Thymus (tissue), 14 donors: ENCODE measurements at places on chromosomes 5 and 9.

DNA sequence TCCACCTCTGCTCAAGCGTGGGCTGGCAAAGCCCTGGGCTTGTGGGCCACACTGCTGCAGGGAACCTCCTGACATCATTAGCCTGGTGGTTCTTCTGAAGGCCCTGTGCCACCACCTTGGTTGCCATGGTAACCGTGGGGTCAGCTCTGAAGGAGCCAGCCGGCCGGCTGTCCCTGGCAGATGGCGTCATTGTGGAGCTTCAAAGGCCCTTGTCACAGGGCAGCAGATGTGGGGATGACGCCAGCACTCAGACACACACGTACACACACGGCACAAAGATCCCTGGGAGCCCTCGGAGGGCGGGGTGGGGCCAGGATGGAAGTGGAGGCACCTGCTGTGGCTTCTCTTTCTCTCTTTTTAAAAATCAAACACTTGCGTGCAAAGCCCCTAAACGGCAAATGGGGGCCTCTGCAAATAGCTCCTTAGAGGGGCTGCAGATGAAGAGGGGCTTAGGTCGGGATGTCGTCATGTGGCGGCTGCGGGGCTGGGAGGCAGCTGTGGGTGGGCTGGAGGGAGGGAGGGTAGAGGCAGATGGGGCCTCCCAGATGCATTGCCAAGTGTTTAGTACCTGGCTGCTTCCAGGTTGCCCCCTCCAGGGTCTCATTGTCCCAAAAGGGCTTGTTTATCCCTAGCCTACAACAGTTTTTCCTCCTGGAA is 19.5 kb upstream of the RPL26L1 start:
- no peak for DNase-seq

DNA sequence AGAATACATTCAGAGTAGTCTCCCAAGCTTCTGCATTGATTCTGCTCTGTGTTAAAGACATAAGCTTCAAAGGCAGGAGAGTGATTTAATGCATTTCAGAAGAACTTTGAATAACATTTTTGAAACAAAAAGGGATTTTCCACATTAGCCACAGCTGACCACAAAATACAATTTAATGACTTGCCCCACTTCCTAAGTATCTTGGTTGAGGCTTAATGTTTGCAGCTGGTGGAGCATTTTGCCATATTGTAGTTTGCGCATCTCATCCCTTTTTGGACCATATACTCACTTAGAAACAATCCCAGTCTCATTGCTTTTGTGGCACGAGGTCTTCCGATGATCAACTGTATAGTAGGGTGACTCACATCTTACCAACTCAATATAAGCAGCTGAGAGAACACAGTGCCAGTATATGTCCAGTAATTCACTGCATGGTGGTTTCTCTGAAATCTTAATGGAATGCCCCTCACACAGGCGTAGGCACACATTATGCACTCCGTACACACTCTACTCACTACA is 455.8 kb upstream of the PTGER4 start:
- DNase-seq = no peak

DNA sequence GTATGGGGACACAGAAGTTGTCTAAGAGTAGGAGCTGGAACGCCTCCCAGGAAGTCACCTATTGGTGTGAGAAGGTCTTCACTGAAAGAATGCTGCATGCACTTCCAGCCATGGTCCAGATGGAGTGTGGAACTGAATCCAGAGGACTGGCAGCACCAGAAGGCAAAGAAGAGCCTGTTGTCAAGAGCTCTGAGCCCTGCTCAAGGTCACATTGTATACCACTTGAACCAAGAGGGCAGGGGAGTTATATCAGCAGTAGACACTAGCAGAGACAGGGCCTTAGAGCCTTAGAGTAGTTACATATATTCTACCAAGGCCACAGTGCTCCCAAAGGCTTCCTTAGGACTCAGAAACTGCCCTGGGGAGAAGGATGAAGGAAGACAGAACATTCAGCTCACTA is 130.8 kb upstream of the POC5 start:
- no peak for DNase-seq

- no peak for DNase-seq
These were observed 6.8 kb upstream of the CEP120 start for GRCh38 chr5:123429993-123430392.

DNA sequence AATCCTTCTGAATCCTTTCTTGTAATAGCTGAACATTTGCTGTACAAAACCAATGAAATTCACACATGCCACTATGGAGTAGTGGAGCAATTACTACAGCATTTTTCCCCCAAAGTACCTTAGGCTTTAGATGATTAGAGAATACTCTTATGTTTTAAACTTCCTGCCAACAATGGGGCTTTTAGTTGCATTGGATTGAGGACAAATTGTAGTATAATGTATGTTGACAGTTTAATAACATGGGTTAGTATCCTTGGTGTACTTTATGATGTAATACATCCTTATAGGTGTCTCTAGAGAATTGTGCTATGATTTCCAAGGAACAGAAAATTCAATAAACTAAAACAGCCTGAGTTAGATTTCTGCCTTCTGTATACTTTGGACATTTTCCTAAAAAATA is 422.7 kb upstream of the GRAMD2B start:
- no peak for DNase-seq

DNA sequence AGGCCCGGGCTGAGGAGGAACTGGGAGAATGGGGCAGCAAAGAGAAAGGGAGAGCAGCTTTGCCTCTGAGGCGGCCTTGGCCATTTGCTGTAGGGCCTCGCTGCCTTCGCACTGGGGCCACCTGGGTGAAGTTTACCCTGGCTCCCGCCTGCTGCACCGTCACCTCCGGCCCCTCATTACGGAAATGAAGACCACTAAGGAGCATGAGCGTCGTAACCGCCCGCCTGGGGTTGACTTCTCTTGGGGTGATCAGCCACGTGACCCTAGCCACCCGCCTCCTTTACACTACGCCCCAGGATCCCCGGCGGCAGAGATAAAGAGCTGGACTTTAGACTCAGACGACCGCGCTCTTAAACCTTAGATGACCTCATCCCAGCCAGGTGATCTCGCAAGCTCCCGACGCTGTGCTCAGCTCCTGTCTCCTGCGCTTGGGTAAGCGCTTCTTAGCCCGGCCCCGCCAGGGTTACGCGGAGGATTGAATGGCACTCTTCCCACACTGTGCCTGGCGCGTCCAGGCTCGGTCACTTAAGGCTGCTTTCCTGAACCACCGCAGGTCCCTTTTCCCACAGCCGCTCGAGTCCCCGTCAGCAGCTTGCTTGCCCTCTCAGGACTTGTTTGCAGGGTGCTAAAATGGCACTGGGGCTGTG is 107.9 kb upstream of the LARP1 start:
- no peak for DNase-seq

DNA sequence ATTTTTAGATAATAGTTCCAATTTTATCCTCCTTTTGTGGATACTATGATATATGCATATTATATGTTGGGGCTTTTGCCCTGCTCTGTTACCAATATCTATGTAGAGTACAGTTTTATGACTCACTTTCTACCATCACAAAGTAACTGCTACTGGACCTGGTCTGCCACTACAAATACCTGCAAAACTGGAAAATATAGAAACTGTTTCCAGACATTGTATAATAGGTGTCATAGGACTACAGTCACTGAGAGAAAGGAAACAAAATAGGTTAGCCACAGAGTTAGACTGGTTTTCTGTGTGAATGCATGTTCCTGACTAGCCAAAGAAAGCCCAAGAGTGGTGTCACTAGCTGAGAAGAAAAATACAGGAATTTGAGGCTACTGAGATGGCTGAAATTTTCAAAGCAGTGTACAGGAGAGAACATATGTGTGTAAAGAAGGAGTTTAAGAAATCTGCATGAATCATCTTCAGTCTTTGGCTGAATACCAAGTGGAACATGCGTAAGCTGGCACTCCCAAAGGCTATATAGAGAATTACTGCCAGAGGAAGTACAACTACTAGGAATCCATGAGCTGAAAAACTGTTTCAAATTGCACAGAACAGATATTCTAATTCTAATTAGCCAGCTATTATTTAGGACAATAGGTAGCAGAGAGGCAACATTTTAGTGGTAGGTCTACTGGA is 29.0 kb upstream of the FAM174A start:
- DNase-seq = no peak

DNA sequence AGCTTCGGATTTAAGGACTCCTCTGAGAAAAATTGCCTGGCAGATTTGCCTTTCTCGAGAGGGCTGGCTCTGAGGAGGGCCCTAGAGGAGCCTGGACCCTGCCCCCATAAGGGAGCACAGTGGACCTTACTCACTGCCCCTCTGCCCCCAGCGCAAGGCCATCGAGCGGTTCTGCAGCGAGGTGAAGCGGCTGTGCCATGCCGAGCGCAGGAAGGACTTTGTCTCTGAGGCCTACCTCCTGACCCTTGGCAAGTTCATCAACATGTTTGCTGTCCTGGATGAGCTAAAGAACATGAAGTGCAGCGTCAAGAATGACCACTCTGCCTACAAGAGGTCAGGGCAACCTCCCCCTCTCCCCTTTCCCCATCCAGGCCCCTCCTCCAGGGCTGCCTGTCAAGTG is 34.6 kb downstream of the CYFIP2 start:
- DNase-seq = no peak

GRCh38 chr5:132776131-132776937 is 705 bp downstream of the SEPTIN8 start:
- DNase-seq = no peak

DNA sequence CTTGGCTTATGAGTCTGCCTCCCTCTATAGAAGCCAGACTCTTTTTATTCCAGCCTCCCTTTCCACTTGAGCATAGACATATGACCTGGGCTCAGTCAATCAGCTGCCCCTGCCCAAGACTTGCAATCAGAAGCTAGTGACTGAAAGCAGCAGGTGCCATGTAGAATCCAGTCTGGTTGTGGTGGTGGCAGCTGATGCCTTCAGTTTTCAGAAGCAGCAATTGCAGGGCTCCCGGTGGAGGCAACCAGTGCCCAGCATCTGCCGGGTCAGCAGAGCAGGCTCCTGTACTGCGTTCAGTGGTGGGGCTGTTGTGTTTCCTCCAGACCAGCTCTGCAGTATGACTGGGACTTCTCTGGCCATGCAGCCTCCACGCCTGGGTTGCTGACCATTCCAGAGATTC is 53.9 kb upstream of the PALM2AKAP2 start:
- DNase-seq = no peak

DNA sequence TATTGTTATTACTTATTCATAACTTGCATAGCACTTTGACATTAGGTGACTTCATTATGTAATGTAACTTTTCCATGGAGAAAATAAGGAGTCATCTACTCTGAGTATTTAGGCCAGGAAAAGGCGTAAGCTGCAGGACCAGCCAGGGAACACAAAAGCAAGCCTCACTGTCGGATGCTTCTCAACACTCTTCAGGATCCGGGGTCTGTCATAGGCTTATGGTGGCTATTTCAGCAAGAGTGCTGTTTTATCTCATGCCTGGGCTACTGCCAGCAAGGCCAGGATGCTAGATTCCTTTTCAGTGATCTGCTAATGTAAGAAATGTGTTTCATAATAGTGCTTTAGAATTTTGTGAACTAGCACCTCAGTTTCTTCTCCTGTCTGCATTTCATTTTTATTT is 162.4 kb downstream of the CHSY3 start:
- no peak for DNase-seq

DNA sequence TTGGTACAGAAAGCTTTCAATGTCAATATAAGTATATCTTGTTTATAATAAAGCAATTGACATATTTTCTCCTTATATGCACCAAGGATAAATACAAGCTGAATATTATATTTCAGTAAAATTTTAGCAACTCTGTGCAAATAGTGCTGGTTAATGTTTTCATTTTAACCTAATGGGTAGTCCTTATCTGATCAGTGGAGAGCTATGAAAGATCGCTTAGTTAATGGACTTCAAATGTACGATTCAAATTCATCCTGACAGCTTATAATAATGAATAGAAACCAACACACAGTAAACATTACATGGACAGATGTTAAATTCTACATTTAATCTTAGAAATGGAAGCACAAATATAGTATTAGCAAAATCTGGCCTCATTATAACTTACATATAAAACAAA is 1495.2 kb upstream of the C9orf72 start:
- no peak for DNase-seq

GRCh38 chr5:96048763-96049162 is 87.1 kb upstream of the ELL2 start:
- DNase-seq = no peak

- no peak for DNase-seq
These were observed 35.7 kb upstream of the PLIN2 start for GRCh38 chr9:19162956-19163355.

- DNase-seq = no peak
These were observed 66.3 kb upstream of the UNC5A start for GRCh38 chr5:176743868-176744583.

- DNase-seq = no peak
These were observed 21.6 kb downstream of the DMRT2 start for GRCh38 chr9:1071730-1072129.

GRCh38 chr5:68749077-68749476 is 344.7 kb upstream of the SLC30A5 start:
- no peak for DNase-seq

DNA sequence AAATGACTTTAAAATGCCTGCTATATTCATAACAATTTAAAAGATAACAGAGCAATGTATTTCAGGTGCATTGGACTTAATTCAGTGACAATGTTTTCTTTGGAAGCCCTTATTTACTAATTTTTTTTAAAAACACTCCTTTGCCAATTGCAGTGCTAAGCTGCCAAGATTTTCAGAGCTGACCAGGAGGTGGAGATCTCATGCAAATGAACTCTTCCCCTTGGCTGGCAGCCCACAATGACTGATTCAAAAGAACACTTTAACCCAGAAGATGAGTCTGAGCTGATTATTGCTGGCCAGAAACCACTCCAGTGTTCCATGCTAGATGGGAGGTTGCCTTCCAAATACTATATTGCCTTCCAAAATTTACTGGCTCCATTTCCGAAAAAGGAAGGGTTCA is 128.3 kb upstream of the CCNH start:
- no peak for DNase-seq

- DNase-seq = peak; percentile 30
These were observed at the start of gene SH3PXD2B for GRCh38 chr5:172454358-172455086. Gene SH3PXD2B, minus strand, starts transcription at chr5:172454525. Its CDS starts 173 bp downstream, at chr5:172454352.

DNA sequence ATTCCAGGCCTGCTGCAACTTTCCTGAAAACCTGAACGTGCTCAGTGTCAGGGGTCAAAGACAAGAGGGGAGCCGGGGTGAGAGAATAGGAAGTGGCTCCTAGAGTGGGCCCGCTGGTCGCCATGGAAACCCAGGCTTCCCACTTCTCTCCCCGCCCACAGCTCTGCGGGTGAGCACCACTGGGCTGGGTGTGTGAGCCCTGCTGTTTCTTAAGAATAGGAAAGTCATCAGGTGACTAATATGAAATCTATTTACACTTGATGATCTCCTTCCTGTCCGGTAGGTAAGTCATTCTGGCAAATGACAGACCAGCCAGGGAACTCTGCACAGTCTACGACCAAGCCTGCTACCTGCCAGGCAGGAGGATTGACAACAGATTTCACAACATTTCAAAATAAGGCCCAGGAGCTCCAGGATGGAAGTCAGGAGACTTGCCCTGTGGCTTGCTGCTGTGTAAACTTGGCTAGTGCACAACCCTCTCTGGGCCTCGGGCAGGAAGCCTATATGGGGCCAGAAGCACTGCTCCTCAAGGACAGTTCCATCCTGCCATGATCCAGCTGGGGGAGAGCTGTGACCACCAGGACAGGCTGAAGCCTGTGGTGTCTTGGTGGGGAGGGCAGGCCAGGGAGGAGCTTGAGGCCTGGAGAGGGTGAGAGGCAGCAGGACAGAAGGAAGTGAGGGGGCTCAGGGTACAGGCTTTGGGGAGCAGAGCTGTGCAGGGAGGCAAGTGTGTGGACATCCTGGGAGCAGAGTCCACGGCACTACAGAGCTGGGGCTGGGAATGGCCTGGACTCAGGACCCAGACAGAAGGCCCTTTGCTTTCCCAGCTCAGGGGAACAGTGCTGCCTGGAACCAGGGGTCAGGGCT is 60.6 kb downstream of the SHB start:
- peak; percentile 48 for DNase-seq
